Cardiac fibroblast (primary cell): ENCODE measurements at places on chromosomes 11 and 22.

GRCh38 chr11:15339302-15339701 lies 224.6 kb downstream of the INSC start:
- DNase-seq: no peak

DNA sequence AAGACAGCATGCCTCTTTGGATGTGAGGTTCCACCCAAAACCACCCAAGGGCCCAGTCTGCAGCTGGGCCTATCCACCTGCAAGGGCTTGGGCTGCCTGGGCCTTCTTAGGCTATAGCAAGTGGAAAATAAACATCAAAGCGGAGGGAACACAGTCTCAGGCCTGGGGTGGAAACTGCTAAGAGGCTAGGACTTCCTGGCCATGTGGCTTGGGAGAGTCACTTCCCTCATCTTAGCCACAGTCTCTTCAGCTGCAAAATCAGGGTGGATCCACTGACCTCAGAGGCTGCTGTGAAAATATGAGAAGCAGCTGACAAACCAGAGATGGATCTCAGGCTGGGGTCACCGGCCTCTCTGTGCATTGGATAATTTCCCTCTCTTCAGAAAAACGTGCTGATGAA lies 30.6 kb upstream of the TFIP11 start:
- no peak for DNase-seq

- DNase-seq: no peak
Observed at GRCh38 chr11:31795706-31796498, 15.2 kb downstream of the PAX6 start.

DNA sequence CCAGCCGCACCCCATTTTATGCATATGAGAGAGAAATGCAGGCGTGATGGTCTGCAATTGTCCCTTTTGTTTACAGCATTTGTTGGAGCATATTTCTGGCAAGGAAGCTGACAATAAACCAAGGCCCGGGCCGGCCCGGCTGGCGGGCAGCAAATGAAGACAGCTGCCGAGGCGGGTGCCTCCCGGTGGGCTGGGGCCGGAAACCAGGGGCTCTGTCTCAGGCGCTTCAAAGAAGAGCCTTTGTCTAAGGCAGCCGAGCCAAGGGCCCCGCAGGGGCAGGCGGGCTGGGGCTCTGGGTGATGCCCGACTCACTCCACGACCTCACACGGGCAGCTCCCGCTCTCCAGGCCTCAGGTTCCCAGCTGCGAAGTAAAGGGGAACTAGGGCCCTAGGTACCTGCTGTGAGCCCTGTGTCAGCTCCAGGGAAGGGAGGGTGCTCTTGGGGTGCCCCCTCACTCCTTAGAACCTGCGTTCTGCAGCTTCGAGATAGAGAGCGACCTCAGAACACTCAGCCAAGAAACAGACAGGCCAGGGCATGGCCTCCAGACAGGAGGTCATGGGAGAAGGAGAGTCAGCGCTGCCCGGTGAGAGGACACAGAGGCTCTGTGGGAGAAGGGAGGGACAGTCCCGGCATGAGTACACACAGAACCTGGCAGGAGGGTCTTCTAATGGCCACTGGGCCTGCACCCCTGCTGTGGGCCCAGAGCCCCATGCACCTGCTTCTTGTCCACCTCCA lies 2.4 kb downstream of the LINC01488 start:
- no peak for DNase-seq

- no peak for DNase-seq
Observed at GRCh38 chr11:897253-898142, 13.1 kb downstream of the CHID1 start.

- peak; percentile 72 for DNase-seq
Observed at GRCh38 chr11:103202048-103202651, 92.9 kb downstream of the DYNC2H1 start.

- no peak for DNase-seq
Observed at GRCh38 chr22:47289336-47289985, 527.0 kb downstream of the TBC1D22A start.

DNA sequence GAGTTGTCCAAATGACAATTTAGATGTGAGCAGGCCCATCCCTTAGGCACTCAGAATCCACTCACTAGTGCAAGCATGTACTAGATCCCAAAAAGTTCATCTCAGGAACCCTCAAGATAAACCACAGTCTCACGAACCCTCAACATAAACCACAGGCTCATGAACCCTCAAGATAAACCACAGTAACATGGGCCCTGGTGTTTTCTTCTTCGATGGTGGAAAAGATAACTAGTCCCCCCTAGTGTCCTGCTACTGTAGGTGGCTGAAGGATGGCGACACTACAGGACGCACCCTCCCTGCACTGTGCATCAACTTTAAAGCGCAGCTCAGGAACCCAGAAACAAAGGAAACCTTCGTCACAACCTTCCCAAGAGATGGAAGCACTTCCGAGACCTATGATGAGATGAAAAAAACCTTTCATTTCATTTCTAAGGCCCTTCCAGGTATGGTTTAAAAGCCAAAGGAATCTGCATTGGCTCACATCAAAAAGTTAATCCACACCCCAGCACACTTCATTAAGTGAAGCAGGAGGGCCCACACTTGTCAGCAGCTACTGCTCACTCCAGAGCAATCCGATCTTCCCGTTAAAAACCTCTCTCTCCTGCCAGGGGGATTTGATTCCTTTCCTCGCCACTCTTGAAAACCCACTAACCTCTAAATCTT lies 2.4 kb downstream of the LARGE1 start:
- peak; percentile 31 for DNase-seq

- no peak for DNase-seq
Observed at GRCh38 chr22:46052331-46052771, 75.4 kb upstream of the WNT7B start.

- DNase-seq: no peak
Observed at GRCh38 chr22:26781596-26781995, 124.2 kb downstream of the MIAT start.

DNA sequence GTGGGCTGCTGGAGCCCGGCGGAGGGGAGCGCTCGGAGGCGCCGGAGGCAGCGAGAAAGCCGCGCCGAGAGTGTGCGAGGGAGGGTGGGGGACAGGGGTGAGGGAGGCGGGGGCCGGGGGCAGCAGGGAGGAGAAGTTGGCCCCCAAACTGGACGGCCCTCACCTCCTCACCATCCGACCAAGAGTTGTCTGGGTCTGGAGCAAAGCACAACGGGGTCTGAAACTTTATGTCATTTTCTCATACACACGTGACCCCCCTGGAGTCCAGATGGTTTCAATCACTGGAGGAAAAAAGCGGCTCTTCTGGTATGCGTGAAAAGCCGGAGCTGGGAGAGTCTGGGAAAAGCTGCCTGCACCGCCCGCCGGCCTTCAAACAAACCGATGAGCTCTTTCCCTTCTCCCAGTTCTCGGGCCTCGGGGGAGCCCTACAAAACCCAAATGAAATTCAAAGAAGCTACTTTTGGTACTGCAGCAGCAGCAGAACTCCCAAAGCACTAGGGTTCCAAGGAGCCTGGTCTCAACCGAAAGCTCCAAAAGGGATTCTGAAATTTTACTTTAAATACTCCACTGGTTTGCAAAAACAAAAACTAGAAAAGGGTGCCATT lies 39.7 kb upstream of the AKIP1 start:
- DNase-seq: peak; percentile 95

GRCh38 chr11:118643142-118643994 lies 36.0 kb downstream of the PHLDB1 start:
- no peak for DNase-seq

GRCh38 chr11:68783216-68783821 lies 32.0 kb upstream of the TESMIN start:
- DNase-seq: no peak

DNA sequence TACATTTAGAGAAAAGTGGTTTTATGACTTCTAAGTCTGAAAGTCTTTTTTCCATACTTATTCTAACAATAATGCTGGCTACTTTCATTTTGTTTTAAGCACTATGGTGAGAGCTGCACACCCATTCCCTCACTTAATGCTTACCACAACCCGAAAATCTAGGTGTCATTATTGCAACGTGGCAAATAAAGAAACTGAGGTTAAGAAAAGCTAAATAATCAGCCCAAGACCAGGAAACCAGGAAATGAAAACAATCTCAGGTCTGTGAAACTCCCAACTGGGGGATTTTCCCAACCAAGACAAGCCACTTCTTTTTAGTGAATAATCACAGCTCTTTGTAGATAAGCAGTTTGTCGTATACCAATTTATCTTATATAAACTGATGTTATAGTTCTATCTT lies 126.3 kb downstream of the SLC1A2 start:
- DNase-seq: no peak

DNA sequence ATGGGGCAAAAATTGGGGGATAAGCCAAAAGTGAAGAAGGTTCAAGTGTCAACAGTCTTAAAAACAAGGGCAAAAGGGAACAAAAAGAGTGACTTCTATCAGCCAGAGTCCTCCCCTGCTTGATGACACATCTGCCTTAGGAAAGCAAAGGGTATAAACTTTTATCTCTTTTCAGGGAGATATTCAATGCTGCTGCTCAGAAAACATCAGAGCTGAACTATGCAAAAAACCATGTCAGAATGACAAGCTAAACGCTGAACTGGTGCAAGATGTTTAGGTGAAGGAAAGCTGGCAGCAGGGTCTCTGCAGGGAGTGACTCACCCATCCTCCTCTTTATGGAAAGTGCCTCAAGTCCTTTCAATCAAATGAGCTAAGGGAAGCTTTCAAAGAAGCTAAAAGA lies 24.7 kb downstream of the ALG9 start:
- peak; percentile 74 for DNase-seq

- no peak for DNase-seq
Observed at GRCh38 chr22:29257751-29258181, 10.0 kb downstream of the RHBDD3 start.

DNA sequence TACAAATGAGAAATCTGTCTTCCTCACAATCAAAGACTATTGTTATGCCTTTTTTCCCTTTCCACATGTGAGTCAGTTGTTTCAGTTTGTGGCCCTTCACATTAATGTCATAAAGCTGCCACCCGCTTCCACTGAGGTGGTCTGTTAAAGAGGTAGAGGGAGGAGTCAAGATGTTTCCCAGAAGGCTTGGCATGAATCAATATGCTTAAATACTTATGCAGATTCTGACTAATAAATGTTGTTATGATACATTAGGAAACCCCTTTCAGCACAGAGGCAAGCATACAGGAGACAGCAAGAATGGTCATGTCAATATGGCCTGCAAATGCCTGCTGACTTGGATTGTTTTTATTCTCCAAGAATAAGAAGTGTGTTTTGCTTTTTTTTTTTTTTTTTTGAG lies 6.5 kb downstream of the RTN3 start:
- no peak for DNase-seq

- peak; percentile 4 for DNase-seq
Observed at GRCh38 chr11:69210310-69211035, 54.7 kb downstream of the SMIM38 start.

DNA sequence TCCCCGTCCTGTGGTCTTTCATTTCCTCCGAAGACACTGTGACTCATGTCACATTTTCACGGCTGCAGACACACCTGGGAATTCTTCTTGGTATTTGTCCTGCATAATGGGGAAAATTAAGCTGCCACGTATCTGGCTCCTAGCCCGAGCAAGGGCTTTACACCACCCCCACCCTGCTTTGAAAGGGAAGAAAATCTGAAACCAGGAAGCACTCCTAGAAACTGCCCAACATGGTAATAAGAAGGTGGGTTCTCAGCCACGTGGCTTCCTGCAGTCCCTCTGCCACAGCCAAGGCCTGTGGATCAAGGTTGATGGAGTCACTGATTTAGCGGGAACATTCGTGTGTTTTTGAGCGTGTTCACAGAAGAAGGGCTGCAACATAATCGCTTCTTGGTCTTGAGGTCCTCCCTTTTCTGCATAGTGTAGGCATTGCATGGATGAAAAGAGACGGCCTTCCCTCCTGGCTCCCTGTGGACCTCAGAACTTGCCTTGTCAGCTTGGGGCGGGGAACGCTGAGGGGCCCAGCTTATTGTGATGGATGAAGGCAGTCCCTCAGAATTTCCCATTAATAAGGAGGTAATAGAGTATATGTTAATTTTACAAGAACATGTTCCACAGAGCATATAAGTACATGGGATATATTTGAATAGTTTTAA lies 292.0 kb downstream of the NTM start:
- DNase-seq: no peak

- peak; percentile 32 for DNase-seq
Observed at GRCh38 chr11:128551611-128552335, 35.6 kb downstream of the ETS1 start.

DNA sequence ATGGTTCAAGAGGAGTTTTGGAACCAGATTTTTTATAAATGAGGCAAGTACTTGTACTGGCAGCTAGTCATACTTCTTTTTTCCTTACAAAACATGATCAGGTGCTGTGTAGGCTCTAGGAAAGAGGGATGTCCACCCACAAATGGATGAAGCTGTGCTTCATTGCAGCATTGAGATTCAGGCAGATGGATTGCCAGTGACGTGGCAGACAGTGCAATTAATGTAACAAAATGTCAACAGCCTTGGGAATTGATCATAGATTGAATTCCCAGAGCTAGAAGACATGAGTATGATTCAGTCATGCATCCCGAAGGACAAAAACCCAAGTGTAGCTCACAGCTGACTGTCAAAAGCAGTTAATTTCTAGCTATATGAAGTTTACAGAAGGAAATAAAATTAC lies 99.2 kb upstream of the RASSF10 start:
- peak; percentile 31 for DNase-seq

- DNase-seq: no peak
Observed at GRCh38 chr11:19974886-19975285, 185.4 kb downstream of the DBX1 start.

GRCh38 chr11:110431051-110431672 lies 1.4 kb downstream of the FDX1 start:
- DNase-seq: peak; percentile 26

DNA sequence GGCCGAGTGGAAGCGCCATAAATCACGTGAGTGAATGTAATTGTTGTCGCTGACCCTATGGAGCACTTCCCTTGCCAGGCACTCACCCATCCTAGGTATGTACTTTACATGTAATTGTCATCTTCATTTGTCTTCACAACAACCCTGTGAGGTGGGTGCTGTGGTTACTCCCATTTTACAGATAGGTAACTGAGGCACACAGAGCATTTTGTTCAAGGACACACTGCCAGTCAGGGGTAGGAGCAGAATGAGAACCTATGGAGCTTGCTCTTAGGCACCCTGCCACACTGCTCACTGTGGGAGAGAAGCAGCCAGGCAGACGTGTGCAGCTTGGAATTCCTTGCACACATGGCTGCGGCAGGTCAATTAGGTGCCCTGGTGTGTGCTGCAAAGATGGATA lies 785 bp upstream of the EFCAB6 start:
- DNase-seq: no peak

DNA sequence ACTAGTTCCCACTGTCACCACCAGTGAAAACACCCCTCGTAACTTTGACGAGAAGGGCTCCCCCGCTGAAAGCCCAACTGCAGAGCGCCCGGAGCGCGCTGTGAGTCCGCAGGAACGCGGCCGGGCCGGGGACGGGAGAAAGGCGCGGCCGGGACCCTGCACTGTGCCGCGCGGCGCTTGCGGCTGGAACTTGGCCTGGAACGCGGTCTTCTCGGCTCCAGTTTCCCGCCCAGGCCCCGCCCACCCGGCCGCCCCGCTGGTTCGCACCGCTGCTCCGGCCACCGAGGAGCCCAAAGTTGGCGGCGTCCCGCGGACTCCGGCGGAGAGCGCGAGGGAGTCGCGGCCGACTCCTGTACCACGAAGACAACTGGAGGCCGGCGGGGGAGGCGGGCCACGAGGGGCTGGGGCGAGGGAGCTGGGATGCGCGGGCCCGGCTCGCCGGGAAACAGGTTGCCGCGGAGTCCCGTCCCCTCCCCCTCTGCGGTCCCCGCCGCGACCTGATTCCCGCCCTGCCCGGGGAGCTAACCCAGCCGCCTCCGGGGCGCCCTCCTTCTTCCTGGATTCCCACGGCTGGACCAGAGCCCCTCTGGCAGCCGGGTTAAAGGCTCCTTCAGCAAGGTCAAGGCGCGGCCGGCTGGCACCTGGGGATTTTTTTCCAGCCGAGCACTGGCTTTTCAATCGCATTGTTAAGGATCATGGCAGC lies 3.4 kb downstream of the TENM4 start:
- peak; percentile 26 for DNase-seq
